Suppressor macrophage treated with lipopolysaccharide for 1 hour (primary cell): ENCODE measurements at places on chromosomes 12 and 14.

GRCh38 chr14:69712599-69713088 lies 54.3 kb upstream of the SRSF5 start:
- no peak for DNase-seq

- DNase-seq = no peak
Measured at GRCh38 chr14:51806026-51807023, 54.1 kb upstream of the GNG2 start.

- DNase-seq = no peak
Measured at GRCh38 chr14:33674927-33675326, 275.9 kb downstream of the EGLN3 start.

- peak; percentile 90 for DNase-seq
Measured at GRCh38 chr12:31590642-31591379, at the start of gene DENND5B. DENND5B (minus strand) TSS chr12:31591136; CDS start chr12:31590832, 304 bp downstream.

DNA sequence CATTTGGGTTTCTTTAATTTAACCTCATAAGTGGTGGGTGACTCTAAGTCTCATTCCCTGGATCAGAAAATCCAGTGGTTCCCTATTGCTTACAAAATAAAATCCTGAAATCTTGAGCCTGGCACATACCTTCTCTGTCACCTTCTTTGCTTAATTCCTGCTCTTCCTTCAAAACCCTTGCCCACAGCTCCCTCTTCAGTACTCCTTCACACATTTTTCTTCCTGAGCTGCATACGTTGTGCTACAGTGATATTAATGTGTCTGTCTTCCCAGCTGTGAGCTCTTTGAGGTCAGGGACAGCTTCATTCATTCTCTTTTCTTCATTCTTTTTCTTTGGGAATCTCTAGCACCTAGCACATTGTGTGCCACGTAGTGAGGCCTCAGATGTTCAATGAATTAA lies 9.5 kb downstream of the TSPAN11 start:
- no peak for DNase-seq

DNA sequence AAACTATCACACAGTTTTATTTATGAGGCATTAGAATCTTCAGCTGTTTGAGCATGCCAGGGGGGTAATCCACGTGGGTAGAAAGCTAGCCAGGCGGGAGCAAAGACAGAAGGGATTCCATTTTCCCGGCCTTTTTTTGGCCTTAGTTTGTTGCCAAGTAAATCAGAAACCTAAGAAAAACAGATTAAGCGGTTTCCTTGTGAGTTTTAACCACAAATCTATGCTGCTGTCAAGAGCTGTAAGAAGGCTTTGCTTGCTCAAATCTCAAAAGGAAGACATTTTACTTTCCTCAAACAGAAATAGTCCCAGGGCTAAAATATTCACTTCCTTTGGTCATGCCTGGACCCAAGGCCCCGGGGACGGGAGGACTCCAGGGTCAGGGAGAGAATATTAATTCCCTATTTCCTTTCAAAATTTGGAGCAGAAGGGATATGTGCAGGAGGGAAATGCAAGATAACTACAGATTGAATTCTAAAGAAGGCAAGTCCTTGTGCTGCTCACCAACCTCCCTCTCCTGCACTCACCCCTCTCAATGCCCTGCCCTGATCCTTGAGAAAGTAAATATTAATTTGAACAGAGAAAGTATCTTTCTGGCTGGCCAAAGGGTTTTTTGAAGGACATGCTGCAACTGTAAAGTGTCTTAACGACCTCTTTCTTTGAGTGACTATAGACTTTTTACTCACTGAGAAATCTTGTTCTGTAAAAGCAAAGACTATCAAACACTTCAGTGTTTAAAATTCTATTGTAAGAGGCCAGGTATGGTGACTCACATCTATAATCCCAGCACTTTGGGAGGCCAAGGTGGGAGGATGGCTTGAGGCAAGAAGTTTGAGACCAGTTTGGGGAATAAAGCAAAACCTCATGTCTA lies 75.7 kb downstream of the HSD17B6 start:
- no peak for DNase-seq

DNA sequence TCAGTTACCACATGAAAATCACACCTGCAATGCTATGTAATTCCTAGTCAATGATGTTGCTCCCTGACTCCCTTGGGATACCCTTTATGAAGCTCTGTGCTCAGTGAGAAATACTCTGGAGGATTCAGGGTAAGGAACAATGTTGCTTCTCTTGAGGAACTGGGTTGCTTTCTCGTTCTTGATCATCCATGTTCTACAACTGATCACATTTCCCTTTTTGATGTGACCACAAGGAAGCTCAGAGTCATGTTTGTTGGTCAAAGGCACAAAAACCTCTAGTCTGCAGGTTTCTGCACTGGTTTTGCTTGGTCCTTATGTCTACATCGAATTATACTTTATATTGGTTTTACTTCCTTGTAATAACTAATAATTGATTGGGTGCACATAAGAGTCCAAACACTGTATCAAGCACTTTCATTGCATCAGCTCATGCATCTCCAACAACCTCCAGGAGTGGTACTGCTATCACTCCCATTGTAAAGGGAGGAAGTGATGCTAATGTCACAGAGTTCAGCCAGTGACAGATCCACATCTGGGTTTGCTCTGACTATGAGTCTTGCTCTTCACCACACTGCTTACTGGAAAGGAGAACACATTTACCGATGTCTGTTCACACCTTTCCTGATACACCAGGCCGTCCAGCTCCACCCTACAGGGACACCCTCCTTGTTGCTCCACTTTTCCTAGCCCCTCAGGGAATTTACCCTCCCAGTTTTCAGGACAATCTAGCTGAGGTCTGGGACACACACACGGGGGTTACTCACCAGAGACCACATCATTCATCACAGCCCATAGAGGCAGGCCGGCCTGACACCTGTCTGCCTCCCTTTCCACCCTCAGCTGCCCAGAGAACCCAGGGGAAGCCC lies 41.0 kb downstream of the CMKLR1 start:
- DNase-seq = no peak

GRCh38 chr12:104201238-104202001 lies 14.2 kb upstream of the TXNRD1 start:
- peak; percentile 63 for DNase-seq

- DNase-seq = no peak
Measured at GRCh38 chr14:87566991-87567390, 426.0 kb downstream of the GALC start.

DNA sequence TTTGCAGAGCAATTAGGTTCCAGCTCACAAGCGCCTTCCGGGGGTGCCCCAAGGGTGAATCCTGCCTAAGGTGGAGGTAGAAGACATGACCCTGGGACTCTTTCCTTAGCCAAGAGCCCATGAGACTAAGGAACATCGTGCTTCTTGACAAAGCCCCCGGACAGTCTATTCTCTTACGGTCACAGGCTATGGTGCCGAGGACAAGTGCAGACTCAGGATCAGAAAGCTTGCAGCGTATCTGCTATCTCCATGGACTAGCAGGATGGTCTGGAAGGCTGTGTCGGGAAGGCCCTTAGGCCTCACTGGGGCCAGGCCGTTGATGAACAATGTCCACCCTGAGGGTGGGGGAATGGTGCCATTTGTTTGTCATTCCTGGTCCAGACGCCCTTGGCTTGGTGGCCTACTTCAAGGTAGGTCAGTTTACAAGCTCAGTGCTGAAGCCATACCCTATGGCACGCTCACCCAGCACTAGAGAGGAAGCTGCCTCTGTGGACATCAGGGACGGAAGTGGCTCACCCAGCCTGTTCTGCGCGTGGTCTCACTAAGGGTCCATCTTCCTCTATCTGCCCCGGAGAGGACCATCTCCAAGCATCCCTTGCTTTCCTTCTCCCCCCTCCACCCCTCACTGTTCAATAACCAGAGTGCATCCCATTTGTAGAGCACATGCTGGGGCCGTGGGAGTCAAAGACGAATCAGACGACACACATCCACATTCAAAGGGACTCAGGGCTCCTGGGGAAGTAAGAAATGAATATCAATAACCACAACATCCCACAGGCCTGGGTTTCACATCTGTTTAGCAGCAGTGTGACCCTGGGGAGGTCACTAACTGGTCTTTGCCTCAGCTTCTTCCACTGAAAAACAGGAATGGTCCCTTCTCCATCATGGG lies 45.0 kb upstream of the IQSEC3 start:
- DNase-seq = peak; percentile 67

GRCh38 chr14:73457924-73458182 lies 493 bp downstream of the NUMB start:
- no peak for DNase-seq

- DNase-seq = no peak
Measured at GRCh38 chr12:109845824-109846205, 12.6 kb upstream of the TRPV4 start.

DNA sequence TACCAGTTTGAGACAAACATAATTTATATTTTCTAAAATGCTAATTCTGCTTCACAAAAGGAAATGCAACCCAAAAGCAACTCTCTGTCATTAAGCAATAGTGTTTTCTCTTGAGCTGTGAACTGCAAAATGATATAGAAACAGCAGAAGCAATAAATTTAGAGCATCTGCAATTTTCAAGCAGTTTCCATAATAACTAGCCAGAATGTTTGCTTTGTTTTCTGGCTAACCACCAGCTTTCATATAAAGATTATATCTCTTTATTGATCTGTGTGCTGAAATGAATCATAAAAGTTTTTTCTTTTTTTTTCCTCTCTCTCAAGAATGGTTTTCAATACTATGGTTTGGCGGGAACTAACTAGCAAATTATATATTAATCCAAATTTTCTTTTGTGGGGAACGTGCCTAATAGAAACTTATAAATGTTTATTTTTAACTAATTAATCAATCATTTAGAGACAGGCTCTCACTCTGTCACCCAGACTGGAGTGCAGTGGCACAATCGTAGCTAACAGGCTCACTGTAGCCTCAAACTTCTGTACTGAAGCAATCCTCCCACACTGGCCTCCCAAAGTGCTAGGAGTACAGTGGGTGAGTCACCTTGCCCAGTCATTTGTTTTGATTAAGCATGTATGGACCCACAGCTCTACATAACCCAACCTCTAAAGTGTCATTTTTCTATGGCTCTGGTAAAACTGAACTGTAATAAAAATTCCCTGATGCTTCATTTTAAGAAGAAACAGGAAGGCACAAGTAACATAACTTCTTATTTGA lies 830.1 kb upstream of the MGAT4C start:
- no peak for DNase-seq

DNA sequence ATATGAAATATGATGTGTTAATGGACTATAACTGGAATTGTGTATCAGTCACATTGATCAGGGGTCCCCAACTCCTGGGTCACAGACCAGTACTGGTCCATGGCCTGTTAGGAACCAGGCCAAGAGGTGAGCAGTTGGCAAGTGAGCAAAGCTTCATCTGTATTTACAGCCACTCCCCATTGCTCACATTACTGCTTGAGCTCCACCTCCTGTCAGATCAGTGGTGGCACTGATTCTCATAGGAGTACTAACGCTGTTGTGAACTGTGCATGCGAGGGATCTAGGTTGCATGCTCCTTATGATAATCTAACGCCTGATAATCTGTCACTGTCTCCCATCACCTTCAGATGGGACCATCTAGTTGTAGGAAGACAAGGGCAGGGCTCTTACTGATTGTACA lies 72.3 kb downstream of the CDK17 start:
- DNase-seq = no peak

DNA sequence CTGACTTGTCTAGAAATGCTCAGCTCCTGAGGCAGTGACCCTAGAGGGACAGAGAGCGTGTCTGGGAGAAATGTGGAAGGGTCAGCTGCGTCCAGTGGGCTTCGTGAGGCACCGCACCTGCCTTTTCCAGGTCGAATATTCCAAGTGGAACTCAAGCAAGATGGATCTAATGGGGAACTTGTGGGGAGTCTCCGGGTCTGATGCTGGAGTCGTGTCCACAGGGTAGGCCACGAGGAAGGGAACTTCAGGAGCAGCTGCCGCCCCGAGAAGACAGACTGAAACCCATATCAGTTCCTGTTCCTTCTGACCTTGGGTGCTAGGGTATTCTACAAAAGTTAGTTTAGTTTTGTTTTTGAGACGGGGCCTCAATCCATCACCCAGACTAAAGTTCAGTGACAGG lies 67.5 kb downstream of the TNFAIP2 start:
- peak; percentile 23 for DNase-seq

GRCh38 chr14:58027904-58028303 lies 124.1 kb downstream of the ARMH4 start:
- no peak for DNase-seq

GRCh38 chr14:53167602-53168328 lies 14.6 kb upstream of the DDHD1 start:
- peak; percentile 45 for DNase-seq

DNA sequence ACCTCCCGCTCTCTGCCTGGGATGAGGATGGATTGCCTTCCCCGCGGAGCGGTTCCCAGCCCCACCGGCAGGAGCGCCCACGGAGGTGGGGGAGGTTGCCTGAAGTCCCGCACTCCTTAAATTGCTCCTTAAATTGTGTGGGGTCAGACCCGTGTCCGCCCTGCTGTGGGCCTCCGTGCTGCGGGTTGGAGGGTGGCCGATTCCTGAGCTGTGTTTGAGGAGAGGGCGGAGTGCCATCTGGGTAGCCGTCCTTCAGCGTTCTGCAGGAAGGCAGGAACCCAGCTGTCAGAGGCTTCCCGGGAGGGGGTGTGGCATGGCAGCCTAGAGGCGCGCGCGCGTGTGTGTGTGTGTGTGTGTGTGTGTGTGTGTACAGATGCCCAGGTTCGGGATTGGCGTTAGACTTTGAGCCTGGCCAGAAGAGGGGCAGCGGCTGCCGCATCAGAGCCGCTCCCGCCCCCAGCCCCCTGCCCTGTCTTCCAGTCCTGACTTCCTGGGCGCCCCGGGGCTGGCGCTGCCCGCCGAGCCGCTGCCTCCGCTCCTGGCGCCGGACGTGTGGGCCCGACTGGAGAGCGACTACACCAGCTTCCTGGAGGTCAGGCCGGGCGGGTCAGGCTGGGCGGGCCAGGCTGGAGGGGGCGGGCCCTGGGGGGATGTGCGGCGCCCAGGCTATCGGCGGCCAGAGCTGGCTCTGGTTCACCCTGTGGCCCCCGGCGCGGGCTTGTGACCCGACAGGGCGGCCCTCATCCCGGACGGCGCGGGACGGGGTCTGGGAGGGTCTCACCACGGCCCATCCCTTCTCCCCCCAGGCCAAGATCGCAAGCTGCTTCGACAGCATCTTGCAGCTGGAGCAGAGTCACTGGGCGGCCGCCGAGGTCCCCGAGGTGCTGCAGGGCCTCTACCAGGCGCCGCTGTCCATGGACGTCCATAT lies 9.2 kb downstream of the EXOC3L4 start:
- peak; percentile 68 for DNase-seq
